ENCODE measurements at places on chromosomes 16 and 17. TPM values are rescaled to one million over a fixed set of nuclear protein-coding genes. Genes with fewer than 3 reads are reported as not detected.

Gene JPH3
- total RNA-seq = 33.9 TPM

Gene EIF5A
- 319 TPM for total RNA-seq

Gene EMC8
- total RNA-seq = 42.8 TPM

Gene HOXB1
- total RNA-seq = 5.9 TPM

Gene CHRNE
- 0.35 TPM for total RNA-seq

All from cardiac muscle cell (in vitro differentiated cells and primary cell).